ENCODE measurements at places on chromosomes 2 and 18.

DNA sequence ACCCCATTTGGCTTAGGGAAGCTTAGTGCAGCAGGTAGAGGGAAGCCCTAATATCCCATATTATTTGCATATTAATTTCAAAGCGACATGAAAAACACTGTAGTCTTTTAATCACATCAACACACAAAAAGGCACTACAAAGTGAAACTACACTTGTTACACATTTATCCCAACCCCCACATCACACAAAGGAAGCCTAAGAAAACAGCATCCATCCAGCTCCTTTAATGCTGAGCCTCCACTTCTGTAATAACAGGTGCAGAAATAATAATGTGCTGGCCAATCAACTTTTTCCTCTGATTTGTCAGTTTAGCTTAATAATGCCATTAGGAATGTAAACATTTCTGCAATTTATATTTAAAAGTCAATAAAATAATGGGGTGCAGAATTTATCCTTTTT is 274.0 kb downstream of the TCF4 start:
- DNase-seq: no peak

DNA sequence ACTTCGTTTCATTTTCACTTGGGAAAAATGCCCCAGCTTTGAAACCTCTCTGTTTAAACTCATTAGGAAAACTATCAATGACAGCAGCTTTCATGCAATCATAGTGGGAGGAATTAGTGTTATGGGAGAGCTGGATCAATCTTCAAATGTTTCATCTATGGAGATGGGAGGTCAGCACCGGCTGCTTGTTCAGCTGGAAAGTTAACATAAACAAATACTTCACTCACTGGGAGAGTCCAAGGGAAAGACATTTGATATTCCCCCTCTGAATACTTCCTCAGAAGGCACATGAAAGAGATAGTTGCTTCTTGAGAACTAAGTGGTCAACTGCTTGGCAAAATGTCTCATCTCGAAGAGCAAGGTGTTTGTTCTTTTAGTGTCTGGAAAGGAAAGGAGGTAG is 7.3 kb downstream of the LYPD1 start:
- no peak for DNase-seq

DNA sequence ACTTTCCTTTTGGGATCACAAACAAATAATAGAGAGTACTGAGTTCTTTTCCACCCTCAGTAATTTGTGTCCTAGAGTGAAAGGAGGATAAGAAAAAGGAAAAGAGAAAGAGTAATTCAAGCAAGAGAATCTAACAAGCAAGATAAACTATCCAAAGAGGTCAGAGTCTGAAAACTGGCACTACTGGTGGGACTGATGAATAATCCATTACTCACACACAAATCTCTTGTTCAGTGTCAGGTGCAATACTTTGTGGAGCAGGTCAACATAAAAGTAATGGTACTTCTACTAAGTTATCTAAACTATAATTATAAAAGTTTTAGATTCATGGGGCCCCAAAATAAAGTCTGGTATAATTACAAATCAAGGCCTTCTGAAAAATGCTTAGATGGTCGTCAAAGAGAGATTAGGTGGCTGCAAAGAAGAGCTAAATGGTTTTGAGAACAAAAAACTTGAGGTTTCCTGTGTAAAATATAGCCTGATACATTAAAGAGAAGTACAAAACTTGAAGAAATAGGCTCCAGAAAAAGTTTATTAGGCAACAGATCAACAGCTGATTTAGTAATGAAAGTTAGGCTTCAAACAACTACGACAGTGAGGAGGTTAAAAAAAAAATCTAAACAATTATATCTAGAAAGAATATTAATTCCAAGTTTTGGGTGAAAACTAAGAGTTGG is 109.4 kb downstream of the BAZ2B start:
- DNase-seq: no peak

DNA sequence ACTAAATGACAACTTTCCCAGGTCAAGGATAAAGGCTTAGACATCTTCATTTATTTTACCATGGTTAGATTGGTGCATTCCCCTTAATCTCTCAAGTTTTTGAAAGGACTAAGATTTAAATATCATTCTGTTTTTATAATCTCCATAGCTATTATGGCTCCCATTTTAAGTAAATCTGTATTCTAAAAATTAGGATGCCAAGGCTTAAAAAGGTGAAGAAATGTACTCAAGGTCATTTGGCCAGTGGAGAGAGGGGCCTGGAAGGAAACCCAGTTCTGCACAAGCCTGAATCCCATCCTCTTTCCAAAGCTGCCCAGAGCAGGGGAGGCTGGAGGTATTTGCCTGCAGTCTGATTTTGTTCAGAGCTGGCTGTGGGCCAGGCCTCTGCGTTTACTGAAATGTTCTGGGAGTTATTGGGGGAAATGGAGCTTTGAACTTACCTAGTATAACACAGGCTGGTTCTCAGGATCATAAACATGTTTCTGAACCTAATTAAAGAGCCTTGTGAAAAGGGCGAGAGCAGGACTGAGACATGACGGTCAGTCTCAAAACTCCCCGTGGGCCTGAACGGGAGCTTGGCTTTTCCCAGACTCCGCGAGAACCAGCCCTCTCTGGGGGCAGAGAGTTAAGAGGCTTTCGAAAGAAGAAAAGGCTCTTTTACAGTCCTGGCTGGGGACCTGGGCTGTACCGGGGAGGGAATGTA is 85.6 kb downstream of the DDX1 start:
- no peak for DNase-seq

DNA sequence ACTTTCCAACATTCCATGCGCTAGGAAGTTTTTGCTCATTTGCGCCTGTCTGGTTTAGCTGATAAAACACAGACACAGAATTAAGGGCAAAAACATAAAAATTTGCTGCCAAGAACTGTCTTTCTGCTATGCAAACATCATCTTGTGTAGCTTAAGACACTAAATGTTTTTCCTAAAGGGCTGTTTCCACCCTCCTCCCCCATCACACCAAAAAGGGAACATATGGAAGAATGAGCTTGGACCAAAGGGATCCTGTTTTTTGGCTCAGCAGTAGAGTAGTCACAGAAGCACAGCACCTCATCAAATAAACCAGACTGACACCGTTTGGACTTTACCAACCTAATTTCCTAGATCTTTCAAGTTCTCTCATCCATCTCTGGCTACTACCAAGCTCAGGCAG is 210.1 kb downstream of the ZNF521 start:
- no peak for DNase-seq

- no peak for DNase-seq
These were observed 79.0 kb downstream of the ACVR2A start for GRCh38 chr2:147923846-147924245.

- no peak for DNase-seq
These were observed 80.2 kb downstream of the EFEMP1 start for GRCh38 chr2:55843096-55843993.

All from CMK (cell line).